ENCODE measurements at places on chromosomes 3 and 15.

DNA sequence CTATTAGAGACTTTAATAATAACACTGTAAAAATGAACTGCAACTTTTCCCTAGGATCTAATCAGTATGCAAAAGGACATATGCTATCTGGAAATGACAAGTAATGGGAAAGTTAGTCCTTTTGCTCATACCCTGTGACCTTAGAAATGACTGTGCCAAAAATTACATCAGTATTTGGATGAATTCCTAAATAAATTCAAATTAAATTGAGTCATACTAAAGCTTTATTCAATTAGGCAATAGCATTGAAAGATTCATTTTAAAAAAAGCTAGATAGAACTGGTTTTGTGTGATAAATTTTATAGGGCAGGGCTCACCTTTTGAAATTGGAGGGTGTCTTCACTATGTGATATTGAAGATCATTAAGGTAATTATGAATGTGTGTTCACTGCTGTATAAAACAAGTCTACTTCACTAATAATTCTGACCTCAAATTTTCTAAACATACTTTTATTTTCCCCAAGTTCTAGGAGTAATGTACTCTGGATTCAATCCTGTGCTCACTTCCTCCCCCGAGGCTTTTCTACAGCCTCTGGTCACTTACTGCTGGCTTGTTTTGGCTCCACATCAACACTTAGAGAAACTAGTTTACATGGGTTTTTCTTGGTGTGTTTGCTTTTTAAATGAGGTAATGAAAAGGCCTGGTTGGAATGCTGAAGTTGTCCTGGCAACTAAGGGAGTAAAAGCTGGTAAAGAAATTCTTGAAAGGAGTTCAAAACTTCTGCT is 44.4 kb upstream of the SPTSSB start:
- DNase-seq = no peak

GRCh38 chr3:171293142-171293782 is 166.9 kb downstream of the TNIK start:
- no peak for DNase-seq

DNA sequence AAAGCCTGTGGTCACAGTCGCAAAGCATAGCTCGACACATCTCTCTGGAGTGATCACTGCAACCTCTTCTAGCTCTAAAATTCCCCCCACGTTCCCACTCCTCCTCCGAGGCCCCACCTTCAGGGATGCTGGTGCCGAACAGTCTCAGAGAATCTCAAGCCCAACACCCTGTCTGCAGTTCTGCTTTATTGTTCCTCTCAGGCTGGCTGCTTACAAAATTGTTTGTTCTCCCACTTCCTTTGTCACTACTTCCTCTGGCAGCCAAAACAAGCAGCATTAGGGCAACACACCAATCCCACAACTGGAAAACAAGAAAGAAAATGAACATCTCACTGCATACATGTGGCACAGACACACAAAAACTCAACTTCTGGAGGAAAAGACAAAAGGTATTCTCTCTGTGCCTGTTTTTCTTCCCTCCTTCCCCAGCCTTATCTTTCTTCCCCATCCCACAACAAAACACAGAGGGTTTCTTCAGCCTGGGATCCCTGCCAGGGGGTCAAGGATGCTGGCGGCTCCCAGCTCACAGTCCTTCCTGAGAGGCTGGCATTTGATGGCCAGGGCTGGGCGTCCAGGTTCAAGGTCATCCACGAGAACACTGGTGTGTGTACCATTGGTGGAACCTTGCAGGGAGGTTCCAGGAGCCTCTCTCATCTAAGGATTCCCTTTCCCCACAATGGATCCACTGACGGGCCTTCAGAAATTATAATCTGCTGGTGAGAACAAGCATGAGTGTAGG is 108.4 kb downstream of the TMCO5A start:
- peak; percentile 90 for DNase-seq

GRCh38 chr3:32280262-32280910 is 41.9 kb downstream of the CMTM8 start:
- DNase-seq = no peak

GRCh38 chr3:58994746-58995330 is 55.0 kb downstream of the CFAP20DC start:
- DNase-seq = peak; percentile 46

DNA sequence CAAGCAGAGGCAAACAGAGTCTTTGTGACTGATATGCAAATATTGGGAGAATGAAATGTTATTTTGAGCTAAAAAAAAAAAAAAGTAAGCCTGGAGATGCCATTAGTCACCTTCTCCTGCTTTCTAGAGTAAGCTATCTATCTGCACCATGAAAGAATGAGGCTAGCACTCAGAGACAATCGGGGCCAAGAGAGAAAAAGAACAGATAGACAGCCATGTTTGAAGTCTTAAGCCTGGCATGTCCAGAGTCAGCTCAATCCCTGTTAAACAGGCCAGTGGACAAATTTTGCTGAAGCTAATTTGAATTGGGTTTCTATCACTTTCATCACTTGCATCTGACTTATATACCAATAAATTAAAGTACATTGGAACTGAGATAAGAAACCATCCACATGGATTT is 204.4 kb downstream of the SLC9A9 start:
- no peak for DNase-seq

GRCh38 chr3:81723732-81724313 is 37.6 kb downstream of the GBE1 start:
- no peak for DNase-seq

DNA sequence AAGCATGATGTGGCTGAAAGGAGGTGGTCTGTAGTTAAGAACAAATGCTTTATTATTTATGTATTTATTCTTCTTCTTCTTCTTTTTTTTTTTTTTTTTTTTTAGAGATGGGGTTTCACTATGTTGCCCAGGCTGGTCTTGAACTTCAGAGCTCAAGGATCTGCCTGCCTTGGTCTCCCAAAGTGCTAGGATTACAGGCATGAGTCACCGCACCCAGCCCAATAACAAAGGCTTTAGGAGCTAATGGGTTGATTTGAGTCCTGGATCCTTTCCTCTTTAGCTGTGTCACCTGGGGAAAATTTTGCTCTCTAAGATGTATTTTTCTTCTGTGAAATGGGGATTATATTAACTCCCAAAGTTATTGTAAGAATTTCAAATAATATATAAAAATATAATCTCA is 168.8 kb downstream of the PEX5L start:
- no peak for DNase-seq

DNA sequence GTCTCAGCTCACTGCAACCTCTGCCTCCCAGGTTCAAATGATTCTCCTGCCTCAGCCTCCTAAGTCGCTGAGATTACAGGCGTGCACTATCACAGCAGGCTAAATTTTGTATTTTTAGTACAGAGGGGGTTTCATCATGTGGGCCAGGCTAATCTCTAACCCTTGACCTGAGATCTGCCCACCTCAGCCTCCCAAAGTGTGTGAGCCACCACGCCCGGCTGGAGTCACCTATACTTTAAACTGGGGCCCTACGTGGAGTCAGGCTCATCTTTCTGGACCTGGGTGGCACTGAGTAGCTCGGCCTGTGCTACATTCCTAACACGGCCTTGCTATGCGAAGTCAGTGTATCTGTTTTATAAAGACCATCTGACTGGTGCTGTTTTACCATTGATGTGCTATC is 5.8 kb downstream of the GPR171 start:
- no peak for DNase-seq

DNA sequence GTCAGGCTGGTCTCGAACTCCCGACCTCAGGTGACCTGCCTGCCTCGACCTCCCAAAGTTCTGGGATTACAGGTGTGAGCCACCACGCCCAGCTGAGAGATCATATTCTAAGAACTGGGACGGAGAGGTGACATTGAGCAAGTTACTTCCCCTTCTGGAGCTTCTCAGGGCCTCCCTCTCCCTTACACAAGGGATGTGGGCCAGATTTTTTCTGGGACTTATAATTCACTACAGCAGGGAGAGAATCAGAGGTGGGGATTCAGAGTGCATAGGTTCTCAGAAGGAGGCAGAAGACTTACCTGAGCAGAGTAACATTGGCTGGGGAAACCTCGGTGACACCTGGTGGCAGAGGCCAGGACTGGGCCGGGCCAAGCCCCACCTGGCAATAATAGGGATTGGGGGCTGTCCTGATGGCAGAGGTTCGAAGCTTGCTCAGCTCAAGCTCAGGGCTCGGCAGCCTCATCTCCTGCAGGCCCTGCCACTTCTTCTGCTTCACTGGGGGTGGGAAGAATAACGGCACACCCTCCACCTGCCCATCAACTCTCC is 6.8 kb downstream of the LTK start:
- DNase-seq = peak; percentile 15

DNA sequence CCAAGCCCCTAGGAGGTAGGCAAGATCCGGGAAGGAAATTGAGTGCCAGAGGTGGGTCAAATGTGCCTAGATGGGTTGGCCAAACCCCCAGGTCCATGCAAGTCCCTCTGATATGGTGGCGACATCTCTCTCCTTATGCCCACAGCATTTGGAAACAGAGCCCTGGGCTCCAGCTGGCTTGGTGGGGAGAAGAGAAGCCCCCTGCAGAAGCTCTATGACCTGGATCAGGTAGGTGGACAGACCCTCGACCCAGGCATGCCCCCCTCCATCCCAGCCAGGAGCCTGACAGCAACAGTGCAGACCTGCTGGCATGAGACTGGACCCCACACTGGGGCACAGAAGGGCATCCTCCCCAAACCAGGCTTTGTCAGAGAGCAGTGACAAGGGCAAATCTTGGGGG is 12.2 kb downstream of the CHST13 start:
- no peak for DNase-seq

- DNase-seq = no peak
These were observed 68.7 kb upstream of the MAP4 start for GRCh38 chr3:48084929-48085328.

Measured in inflammatory macrophage (primary cell).